ENCODE measurements at places on chromosomes 13 and 19.

DNA sequence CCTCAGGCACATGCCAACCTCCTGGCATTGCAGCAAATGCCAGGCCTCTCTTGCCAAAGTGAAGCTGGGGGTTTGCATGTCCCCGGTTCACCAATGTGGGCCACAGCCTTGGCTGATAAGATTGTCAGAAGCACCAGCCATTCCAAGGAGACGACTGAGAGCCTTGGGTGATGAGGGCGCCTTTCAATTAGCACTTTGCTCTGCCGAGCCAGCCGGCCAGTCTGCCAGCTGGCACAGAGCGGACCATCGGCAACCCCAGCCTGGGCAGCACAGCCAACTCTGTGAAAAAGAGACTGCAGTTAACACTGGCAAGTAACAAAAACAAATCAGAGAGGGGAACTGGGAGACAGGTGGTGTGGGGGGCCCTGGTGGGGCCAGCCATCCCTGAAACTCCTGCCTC is 67.3 kb downstream of the EFNB2 start:
- peak; percentile 58 for DNase-seq

- no peak for DNase-seq
Measured at GRCh38 chr19:2867025-2867991, at the start of gene ZNF556. Gene ZNF556, plus strand, starts transcription at chr19:2867335. Its CDS starts 87 bp downstream, at chr19:2867422.

DNA sequence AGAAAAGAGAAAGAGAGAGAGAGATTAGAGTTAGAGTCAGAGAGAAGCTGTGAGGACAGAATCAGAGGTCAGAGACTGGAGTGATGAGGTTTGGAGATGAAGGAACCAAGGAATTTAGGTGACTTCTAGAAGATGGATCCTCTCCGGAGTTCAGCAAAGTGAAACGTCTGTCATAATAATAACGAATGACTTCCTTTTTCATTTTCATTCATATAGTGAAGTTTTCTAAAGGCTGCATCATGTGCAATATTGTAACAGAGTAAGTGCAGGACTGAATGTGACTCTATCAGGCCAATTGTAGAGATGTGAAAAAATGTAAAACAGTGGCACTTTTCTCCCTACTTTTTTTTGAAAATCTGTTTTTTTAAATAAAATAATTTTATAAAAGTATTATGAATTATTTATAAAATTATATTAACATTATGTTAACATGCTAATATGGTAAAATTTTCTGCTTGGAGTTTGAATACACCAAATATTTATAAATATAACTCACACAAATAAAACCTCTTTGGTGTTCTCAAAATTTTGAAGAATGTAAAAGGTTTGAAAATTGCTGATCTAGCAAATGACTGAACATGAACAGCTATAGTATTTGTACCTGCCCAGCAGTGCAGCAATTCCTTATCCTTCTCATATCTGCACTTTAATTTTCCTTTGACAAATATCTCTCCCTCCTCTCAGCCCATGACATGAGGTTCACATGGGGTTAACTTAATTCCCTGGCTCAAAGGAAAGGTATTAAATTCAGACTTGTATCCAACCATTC is 4.2 kb upstream of the TNFSF11 start:
- DNase-seq, result no peak

GRCh38 chr13:48838193-48838973 is 137.3 kb upstream of the FNDC3A start:
- DNase-seq, result no peak

DNA sequence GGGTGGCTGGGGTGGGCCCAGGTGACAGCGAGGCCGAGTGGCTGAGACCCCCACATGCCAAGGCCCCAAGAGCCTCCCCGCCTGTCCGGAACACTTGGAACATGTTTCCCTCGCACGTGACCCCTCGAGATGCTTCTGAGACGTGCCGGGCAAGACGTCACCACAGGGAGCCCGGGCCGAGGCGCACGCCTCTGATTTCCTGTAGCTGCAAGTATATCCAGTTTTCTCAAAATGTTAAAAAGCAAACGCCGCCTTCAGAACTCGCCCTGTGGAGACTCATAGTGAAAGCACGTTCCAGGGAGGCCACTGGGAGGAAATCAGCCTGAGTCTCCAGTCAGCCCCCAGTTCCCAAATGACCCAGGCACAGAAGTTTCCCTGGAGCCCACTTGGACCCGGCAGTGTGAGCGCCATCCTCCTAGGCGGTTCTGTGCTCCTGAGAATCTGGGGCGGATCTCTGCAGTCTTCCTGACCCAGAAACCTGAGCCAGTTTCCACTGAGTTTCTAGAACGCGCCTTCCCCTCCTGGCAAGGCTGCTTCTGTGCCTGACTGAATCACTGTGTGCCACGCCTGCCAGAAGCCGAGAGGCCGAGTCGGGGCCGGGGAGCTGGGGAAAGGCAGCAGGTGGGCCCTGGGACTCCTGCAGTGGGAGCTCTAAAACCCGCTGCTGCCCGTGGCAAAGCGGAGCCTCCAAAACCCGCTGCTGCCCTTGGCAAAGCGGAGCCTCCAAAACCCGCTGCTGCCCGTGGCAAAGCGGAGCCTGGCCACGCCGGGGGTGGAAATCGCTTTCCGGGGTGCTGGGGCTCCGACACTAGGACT is 179.3 kb downstream of the KDM4B start:
- DNase-seq, result peak; percentile 31
